ENCODE measurements at places on chromosomes 13 and 19. TPM values are rescaled to one million over a fixed set of nuclear protein-coding genes. Genes with fewer than 3 reads are reported as not detected.
A peak's percentile ranks its signal among the peaks of the same experiment; 100 is the strongest.

TMEM143 gene
- 10.1 TPM for total RNA-seq

TBC1D17 gene
- total RNA-seq, result 36.3 TPM

PSG6 gene
- not detected for total RNA-seq

SNAPC2 gene
- 17.1 TPM for total RNA-seq

PODNL1 gene
- total RNA-seq, result 5.7 TPM

ARRDC5 gene
- total RNA-seq, result 0.41 TPM

CD209 gene
- total RNA-seq, result not detected

DNA sequence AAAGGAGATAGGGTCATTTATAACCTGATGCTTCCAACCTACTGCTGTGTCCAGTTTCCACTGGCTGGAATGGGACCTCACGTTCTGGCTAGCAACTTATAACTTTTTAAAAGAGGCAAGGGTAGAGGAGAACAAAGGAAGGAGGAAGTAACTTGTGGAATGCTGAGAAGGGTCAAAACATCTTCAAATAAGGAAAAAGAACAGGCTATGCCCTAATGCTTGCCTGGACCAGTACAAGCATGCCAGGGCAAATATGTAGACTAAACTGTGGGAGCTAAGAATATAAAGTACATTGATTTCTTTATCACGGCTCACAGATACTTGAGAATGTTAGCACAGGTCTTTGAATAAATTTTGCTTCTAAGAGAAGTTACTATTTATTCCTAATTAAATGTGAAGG, 1.5 kb upstream of the ZNF561 start:
- H3K27me3 ChIP-seq, result no peaks in the 10 kb centered on the region
- H3K4me3 ChIP-seq, result peak overlapping the region; percentile 59
- no peak for DNase-seq
- H3K36me3 ChIP-seq, result peaks cover 17% of the 10 kb centered on the region

DNA sequence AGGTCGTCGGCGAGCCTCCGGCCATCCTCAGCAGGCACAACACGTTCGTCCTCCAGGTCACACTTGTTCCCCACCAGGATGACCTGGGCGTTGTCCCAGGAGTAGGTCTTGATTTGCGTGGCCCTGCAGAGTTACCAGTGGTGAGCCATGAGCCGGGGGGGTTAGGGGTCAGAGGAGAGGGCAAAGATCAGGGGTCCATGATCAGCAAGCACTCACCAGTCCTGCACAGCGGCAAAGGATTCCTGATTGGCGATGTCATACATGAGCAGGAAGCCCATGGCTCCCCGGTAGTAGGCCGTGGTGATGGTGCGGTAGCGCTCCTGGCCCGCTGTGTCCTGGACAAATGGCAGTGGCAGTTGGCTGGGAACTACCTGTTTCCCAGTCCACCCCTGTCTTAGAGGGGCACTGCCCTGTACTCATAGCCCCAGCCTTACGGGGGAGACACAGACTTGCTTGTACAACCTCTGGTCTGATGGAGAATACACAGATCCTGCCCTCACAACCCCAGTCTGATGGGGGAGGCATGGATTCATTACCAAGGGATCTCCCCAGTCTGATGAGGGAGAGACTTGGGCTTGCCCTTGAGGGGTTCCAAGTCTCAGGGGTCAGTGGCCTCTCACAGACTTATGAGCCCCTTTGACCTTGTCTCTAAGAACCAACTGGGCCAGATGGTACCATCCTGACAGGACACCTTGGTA, 3.9 kb downstream of the RAB3D start:
- H3K4me1 ChIP-seq, result peaks cover 9% of the 10 kb centered on the region
- H3K27ac ChIP-seq, result no peak overlapping the region
- H3K27me3 ChIP-seq, result no peaks in the 10 kb centered on the region
- no peak overlapping the region for H3K4me3 ChIP-seq
- peaks cover 8% of the 10 kb centered on the region for H3K36me3 ChIP-seq

GRCh38 chr19:14786421-14786851, 8.1 kb upstream of the ADGRE2 start:
- H3K4me3 ChIP-seq, result no peak overlapping the region
- H3K36me3 ChIP-seq, result no peaks in the 10 kb centered on the region
- DNase-seq, result no peak
- H3K27me3 ChIP-seq, result peaks cover 5% of the 10 kb centered on the region
- H3K27ac ChIP-seq, result no peak overlapping the region

DNA sequence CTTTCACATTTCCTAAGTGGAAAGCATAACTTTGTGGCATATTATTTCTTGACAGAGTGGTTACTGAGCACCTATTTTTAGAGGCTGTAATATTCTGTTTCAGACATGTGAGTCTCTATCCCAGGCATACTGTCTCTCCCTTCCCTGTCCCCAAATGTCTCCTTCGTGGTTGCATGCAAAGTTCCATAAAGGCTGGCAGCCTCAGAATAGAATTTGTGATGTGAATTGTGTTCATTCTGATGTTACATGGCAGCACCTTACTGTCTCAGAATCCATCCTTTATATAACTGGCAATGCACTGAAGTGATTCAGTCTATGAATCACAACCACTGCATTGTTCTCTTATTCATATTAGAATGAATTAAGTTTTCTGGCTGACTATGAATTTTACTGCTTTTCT, 89.0 kb upstream of the SLC7A1 start:
- no peaks in the 10 kb centered on the region for H3K27me3 ChIP-seq
- H3K4me3 ChIP-seq, result no peak overlapping the region
- H3K4me1 ChIP-seq, result peaks cover 40% of the 10 kb centered on the region

- no peak overlapping the region for H3K4me3 ChIP-seq
- DNase-seq, result no peak
- H3K4me1 ChIP-seq, result no peaks in the 10 kb centered on the region
- no peak overlapping the region for H3K27ac ChIP-seq
Measured at GRCh38 chr13:71853725-71854124, 13.3 kb downstream of the DACH1 start.

GRCh38 chr13:96274046-96274445, 184.1 kb downstream of the HS6ST3 start:
- no peak for DNase-seq
- no peak overlapping the region for H3K4me3 ChIP-seq
- H3K27ac ChIP-seq, result no peak overlapping the region
- no peaks in the 10 kb centered on the region for H3K4me1 ChIP-seq
- H3K27me3 ChIP-seq, result no peaks in the 10 kb centered on the region

DNA sequence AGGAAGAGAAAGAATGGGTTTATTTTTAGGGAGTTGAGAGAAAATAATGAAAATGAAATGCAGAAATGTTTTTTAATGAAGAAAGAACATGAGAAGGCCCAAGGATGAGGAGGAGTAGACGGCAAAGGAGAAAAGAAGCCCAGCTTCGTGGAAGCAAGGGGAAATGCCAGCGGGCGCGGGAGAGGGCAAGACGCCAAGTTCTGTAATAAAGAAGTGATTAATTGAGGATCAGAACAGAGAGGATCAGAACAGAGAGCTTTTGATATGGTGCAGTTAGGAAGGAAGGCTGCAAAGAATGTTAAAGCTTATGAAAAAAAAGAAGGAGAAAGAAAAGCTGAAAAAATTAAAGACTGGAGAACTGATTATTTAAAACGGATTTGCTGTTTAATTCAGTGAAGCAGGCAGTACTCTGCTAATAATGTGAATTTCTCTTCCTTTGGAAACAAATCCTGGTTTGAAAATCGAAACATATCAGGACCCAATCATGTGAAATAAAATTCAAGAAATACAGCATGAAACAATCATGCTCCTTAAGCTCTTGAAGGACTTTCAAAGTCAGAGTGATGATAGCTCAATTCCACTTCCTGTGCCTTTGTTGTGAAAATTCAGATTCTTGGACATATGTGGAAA, 99.3 kb upstream of the SOX1 start:
- peaks cover 17% of the 10 kb centered on the region for H3K27me3 ChIP-seq
- no peak for DNase-seq
- H3K4me3 ChIP-seq, result no peak overlapping the region
- no peaks in the 10 kb centered on the region for H3K4me1 ChIP-seq

GRCh38 chr19:54451997-54452396, 3.0 kb downstream of the LENG8 start:
- no peak overlapping the region for H3K4me3 ChIP-seq
- no peaks in the 10 kb centered on the region for H3K27me3 ChIP-seq
- peaks cover 37% of the 10 kb centered on the region for H3K4me1 ChIP-seq
- peak; percentile 84 for DNase-seq
- H3K36me3 ChIP-seq, result peaks cover 25% of the 10 kb centered on the region

DNA sequence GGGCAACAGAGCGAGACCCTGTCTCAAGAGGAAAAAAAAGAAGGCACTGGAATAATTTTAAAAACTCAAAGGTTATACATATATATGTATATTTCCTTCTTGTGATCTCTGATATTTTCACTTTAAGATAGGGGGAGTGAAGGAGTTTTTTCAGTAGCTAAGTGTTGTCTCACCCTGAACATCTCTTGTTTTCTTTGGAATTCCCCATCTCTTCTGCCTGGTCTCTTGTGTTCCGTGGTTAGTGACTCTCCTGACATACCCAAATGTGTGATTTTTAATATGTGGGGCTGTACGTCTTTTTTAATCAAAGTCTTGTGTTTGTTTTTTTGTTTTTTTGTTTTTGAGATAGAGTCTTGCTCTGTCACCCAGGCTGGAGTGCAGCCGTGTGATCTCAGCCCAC, 15.3 kb upstream of the KCTD4 start:
- H3K27ac ChIP-seq, result no peak overlapping the region
- peaks cover 51% of the 10 kb centered on the region for H3K4me1 ChIP-seq
- H3K27me3 ChIP-seq, result no peaks in the 10 kb centered on the region
- DNase-seq, result no peak
- H3K4me3 ChIP-seq, result no peak overlapping the region
- H3K36me3 ChIP-seq, result peaks cover 4% of the 10 kb centered on the region

DNA sequence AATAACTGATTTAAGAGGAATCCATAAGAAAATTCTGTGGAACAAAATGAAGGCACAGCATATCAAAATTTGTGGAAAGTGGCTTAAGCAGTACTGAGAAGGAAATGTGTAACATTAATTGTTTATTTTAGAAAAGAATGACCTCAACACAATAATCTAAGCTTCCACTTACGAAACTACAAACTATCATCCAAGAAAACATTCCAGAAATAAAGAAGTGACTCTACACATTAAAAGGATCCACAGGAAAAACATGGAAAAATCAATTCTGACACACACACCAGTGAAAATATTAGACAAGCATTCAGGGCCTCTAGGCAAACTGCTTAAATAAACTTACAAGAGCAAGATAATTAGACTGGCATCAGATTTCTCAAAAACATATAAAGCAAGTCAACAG, 14.0 kb downstream of the EXOSC8 start:
- DNase-seq, result no peak
- H3K4me3 ChIP-seq, result no peak overlapping the region
- H3K4me1 ChIP-seq, result peaks cover 15% of the 10 kb centered on the region
- H3K27ac ChIP-seq, result peak overlapping the region; percentile 86

All from chondrocyte (in vitro differentiated cells).